Type B pancreatic cell (in vitro differentiated cells): ENCODE measurements at places on chromosomes 13 and 19. TPM values are rescaled to one million over a fixed set of nuclear protein-coding genes. Genes with fewer than 3 reads are reported as not detected.

DNA sequence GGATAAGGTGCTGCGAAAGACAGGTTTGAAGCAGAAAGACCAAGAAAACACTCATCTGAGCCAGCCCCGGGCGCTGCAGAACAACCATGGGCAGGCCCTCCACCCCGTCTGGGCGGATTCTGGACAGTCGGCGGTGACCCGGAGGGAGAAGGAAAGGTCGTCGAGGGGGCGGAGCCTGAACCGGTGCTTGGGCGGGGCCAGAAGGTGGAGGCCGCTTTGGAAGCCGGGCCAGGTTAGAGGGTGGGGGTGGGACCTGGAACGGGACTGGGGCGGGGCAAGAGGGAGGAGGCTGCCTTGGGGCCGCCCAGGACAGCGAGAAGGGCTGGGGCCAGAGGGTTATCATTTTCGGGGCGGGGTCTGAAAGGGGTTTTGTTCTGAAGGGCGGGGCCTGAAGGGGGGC is 5.0 kb upstream of the ZNF765 start:
- no peak for DNase-seq

DNA sequence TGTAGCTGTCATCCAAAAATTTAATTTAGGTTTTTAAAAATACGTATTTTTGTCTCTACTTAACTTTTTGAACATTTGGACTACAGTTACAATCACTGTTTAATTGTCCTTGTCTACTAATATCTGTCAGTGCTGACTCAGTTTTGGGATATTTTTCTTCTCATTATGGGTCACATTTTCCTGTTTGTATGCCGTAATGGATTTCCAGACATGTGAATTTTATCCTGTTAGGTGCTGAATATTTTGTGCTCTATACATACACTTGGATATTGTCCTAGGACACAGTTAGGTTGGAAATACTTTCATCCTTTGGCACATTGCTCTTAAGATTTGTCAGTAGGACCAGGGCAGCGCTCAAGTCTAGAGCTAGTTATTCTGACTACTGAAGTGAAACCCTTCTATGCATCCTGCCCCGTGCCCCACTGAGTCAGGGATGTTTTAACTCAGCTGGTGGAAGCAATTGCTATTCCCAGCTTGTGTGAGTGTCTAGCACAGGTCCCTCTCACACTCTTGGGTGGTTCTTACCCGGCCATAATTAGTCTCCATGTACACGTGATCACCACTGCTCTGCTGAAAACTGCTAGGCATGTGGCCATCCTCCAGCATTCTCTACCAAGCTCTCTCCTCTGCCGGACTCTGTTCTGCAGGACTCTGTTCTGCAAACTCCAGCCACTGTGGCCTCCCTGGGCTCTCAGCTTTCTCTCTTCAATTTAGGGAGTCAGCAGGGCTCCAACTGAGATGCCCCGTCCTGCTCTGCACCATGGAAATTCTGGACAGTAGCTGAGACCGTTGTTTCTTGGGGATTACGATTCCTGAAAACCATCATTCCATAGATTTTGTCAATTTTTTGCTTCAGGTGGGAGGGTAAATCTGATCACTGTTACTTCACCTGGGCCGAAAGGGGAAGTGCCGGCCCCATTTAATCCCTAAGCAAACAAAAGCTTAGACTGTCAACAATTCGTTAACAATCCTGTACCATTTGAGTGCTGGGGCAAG is 11.1 kb downstream of the PROZ start:
- DNase-seq: no peak

- DNase-seq: no peak
Observed at GRCh38 chr19:42693760-42694350, 46.4 kb downstream of the PSG3 start.

TTYH1 gene
- total RNA-seq: 8.7 and 50.7 TPM in 2 replicates

PABPC3 gene
- total RNA-seq: 0.17 and 0.29 TPM in 2 replicates
